ENCODE measurements at places on chromosomes 16 and 17.

GRCh38 chr17:18197535-18198194 lies 14.0 kb downstream of the ALKBH5 start:
- DNase-seq, result no peak

DNA sequence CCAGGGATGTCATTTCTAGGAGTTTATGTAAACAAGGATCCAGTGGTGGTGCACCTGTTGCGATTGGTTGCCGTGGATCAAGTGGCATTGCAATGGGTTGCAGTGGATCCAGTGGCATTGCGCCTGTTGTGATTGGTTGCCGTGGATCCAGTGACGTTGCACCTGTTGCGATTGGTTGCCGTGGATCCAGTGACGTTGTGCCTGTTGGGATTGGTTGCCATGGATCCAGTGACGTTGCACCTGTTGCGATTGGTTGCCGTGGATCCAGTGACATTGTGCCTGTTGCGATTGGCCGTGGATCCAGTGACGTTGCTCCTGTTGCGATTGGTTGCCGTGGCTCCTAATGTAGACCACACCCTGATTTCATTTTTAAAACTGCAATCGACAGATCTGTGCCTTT lies 56.2 kb upstream of the CRISPLD2 start:
- DNase-seq, result no peak

DNA sequence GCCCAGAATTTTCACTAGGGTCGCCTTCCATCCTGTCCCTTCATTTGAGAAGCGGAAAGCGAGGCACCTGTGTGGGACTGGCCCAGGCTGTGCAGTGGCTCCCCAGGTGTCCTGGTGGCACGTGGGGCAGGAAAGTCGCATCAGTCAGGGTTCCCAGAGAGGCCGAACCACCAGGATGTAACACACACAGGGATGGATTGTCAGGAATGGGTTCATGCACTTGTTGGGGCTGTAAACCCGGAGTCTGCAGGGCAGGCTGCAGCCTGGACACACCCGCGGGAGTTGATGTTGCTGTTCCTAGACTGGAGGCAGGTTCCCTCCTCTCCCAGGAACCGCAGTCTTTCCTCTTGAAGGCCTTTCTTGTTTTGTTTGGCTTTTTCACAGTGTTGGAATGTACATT lies 30.7 kb upstream of the RPTOR start:
- no peak for DNase-seq

DNA sequence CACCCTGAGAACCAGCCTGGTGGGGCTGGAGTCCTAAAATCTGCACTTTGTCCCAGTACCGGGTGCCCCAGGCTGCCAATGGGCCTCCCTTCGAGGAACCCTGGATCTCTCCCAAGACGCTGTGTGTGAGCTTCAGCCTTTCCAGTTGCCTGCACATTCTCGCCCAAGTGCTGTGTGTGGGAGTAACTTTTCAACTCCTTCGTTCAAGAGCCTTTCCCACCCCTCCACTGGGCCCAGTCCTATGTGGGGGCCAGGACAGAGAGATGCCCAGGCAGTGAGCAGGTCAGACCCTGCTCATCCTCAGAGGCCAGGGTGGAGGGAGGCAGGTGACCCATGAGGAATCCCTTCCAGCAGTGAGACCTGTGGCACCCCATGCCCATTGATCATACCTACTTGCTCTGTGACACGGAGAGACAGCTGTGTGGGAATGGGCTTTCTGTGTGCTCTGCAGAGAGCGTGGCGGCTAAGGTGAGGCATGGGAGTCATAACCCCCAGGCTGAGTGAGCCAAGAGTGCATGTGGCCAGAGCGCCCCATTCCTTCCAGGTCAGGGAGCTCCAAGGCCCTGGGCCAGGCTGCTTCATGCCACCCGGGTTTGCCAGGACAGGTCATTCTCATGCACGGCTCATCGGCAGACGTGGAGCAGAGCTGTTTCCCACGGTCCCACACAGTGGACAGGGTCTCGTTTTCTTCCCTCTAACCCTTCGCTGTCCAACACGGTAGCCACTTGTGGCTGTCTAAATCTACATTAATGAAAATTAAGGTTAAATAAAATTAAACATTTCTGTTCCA lies 154.4 kb downstream of the CLEC16A start:
- no peak for DNase-seq

- no peak for DNase-seq
Measured at GRCh38 chr16:4433914-4434787, 8.5 kb downstream of the DNAJA3 start.

DNA sequence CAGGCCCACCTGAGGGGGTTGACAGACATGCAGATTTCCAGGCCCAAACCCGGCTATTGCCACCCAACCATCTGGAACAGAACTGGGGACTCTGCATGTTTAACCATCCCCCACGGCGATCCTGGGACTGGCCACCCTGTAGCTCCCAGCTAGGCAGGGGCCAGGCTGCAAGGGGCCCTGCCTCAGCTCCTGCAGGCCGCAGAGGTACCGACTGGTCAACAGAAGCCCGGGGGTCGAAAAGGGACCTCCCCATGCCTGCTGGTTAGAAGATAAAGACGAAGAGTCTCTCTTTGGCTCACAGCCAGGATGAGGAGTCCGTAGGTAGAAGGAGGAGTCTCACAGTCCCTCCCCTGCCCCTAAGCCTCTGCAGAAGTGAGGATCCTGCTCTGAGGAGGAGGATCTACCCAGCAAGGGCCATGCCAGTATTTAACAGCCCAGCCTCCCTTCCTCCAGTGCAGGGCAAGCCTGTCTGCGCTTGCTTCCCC lies 223.4 kb upstream of the TNRC6C start:
- DNase-seq, result no peak

DNA sequence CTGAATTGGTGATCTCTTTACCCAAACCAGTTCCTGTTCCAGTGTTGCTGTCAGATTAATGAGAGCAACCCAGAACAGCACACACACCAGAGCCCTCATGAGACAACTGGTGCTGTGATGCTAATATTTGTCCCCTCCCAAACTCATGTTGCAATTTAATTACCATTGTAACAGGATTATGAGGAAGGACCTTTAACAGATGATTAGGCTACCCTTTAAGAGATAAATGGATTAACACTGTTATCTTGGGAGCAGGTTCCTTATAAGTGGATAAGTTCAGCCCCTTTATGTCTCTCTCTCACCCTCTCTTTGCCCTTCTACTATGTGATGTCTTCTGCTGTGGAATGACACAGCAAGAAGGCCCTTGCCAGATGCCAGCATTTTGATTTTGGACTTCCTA lies 1.1 kb upstream of the CCDC182 start:
- DNase-seq, result no peak

- no peak for DNase-seq
Measured at GRCh38 chr16:54050459-54051210, 236.0 kb downstream of the IRX3 start.

GRCh38 chr16:72244853-72245252 lies 72.9 kb upstream of the PMFBP1 start:
- no peak for DNase-seq

DNA sequence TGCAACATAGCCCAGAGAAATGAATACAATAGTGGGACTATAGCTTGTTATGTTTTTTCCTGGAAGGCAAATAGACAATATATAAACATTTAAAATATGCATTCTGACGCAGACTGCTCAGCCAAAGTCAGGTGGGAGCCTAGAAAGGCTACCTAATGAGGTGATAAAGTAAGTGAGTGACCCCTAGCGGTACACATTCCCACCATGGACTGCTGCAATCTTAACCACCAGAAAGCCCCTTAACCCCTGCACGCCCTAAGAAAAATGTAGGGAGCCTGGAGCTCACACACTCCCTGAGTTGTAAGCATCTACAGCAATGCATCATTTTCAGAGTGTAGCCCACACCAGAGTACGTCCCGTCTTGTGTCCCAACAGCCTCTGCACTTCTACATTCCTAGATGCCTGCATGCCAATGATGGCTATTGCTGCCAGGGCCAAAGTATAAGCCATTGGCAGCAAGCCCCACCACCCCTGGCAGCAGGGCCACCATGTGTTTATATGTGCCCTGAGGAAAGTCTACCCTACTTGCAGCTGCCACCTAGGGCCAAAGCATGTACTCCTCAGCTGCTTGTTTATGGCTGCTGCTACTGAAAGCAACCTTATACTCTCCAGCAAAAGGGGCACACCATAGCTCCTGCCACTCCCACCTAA lies 127.6 kb downstream of the KIF2B start:
- DNase-seq, result no peak

DNA sequence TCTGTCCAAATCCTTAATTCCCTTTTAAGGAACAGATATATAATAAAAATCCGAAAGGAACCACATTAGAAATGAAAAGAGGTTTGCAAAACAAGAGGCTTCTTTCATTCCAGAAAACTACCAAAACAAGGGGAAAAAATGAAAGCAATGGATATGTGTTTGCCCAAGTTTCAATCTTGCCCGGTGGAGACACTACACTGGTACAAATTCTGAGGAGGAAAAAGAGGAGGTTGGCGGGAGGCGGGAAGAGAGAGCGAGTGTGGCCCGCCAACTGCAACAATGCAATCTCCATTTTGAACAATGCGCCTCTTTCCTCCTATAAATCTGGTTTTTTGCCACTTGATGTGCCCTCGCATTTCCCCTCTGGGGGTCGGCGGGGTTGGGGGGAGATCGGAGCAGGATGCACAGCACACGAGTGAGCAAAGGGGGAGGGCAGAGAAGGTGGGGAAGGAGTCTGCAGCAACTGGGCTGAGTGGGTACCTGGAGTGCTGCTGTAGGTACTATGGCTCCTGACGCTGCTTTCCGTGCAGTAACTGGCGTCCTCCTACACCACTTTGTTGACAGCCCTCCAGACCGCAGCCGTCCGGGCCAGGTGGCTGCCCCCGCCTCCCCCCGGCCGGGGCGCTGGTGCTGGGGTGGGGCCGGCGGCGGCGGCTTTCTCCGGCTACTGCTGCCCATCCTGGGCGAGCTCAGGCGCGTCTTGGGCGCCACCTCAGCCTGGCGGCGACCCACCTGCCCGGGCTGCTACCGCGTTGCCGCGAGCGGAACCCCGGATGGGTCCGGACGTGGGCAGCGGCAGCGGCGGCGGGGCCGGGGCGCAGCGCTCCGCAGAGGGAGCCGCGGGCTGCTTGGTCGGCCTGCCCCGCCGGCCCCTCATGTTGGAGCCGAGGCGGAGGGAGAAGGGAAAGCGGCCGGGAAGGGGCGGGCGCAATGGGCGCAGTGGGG lies 93.8 kb upstream of the PLEKHM1 start:
- peak; percentile 45 for DNase-seq

GRCh38 chr17:67386965-67387551 lies 10.0 kb downstream of the PITPNC1 start:
- DNase-seq, result peak; percentile 63

- DNase-seq, result no peak
Measured at GRCh38 chr17:80729761-80730160, 185.1 kb downstream of the RPTOR start.

GRCh38 chr16:20621406-20621805 lies 45.2 kb upstream of the ACSM2B start:
- DNase-seq, result no peak

Data from activated CD4-positive, alpha-beta T cell treated with anti-CD3 and anti-CD28 coated beads for 4 hours (primary cell).